Activated T-cell treated with anti-CD3 and anti-CD28 coated beads for 1 hour (primary cell): ENCODE measurements at places on chromosomes 2 and 18.

GRCh38 chr2:24855726-24856125, 62.5 kb downstream of the CENPO start:
- no peak for DNase-seq

DNA sequence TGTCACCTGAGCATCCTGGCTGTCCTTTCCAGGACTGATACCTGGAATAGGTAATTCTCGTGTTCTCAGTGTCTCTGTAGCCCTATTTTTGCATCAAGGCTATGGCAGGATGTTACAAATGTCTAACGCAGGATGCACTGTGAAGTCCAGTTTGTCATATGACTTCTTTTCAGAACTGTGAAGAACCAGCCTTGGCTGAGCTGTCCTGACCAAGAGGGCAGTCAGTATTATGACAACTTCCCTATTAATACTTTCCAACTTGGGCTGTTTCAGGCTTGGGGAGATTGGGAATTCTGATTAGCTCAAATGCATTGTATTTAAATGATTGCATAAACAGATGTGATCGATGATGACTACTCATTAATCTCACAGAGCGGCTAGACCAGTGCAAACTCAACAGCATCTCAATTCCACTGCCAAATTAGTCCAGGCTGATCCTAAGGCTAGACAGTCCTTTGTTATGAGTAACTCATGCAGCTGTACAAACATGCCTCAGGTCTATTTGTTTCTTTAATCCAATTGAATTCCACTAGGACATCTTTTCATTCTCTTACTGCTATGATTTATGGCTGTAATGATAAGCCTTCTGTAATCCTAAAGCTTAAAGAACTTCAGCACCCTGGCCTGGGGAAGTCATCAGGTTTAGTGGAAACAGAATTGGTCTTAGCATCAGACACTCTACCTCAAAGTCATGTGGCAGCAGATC, 331.6 kb downstream of the KCNS3 start:
- no peak for DNase-seq

DNA sequence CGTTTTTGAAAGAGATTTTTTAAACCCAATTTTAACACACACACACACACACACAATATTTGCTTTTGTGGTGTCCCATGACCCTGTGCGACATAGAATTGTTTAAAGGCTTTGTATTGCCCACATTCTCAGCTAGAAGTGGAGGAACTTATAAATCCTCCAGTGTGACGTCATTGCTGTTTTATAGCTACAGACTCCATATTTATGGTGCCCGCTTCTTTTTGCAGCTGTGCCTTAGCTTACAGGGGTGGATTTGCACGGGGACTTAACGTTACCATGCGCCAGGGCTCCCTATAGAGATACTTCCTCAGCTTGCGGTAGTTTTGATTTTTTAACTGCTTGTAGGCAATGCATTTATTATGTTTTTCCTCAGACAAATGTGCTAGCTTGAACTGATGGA, 101.9 kb upstream of the SMIM21 start:
- no peak for DNase-seq

DNA sequence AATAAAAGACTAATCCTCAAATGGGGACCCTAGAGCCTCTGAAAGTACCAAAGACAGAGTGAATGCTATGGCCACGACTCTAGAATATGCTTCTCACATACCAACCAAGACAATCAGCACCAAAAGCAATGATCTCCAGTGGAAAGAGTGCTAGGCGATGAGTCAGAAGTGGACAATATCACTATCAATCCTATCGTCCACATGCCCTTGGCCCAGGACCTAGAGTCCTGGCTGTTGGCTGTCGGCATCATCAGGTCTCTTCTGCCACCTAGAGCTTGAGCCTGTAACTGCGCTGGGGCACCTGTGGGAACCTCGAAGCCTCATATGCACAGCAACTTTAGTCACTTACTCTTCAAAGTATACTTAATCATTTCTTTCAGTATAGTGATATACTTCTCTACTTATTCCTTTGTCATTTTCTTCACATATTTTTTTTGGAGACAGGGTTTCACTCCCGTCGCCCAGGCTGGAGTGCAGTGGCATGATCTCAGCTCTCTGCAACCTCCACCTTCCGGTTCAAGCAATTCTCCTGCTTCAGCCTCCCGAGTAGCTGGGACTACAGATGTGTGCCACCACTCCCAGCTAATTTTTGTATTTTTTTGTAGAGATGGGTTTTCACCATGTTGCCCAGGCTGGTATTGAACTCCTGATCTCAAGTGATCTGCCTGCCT, 29.7 kb downstream of the NOL10 start:
- DNase-seq: peak; percentile 10

DNA sequence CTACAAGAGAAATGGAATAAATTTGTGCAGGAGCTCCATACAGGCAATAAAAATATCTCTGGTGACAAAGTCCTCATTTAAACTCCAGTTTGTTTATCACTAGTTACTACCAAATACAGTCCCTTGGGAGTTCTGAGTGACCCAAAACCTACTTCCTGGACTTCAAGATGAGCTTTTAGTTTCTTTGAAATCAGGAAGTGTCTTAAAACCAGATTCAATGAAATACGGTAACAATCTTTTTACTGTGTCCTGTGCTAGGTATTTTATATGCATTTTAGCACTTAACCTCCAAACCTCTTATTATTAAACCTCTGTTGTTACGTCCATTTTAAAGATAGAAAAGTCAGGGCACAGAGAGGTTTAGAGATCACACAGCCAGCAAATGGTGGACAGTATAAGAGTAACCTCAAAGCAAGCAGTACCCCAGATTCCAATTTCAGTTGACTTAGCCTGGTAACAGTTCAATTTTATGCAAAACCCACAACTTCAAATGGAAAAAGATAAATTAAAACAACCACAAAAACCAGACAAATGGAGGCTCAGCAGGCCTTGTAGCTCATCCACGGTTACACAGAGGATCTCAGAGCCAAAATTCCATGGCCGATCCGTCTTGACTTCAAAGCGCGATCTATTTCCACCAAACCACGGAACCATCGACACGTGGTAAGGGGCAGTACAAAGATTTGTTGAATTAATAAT, 1.3 kb upstream of the KCMF1 start:
- DNase-seq: no peak

DNA sequence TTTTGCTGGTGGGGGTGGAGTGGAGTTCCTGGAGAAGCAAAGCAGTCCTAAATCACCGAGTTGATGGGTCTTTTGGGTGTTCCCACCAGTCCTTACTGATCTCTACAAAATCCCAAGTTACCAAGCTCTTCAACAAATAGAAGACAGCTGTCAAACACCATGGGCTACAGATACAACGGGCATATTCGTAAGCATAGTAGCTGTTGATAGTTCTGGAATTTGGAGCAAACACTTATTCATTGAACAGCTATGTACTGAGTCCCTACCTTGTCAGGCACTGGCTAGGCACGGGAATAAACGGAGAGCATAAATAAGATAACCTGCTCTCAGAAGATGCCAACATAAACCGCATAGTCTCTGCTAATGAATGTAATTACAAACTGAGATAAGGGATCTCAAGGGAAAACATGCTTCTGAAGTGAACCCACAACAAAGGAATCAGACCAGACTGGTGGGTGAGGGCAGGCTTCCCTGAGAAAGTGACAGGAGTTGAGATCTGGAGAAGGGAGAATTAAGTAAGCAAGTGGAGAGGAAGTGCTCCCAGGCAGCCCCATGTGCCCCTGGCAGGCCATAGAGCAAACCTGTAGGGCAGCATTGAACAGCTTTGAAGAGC, 947 bp upstream of the ANKRD44 start:
- no peak for DNase-seq

GRCh38 chr2:179424571-179424970, 159.9 kb upstream of the SESTD1 start:
- DNase-seq: no peak

GRCh38 chr18:77015169-77015568, 117.4 kb downstream of the MBP start:
- no peak for DNase-seq

DNA sequence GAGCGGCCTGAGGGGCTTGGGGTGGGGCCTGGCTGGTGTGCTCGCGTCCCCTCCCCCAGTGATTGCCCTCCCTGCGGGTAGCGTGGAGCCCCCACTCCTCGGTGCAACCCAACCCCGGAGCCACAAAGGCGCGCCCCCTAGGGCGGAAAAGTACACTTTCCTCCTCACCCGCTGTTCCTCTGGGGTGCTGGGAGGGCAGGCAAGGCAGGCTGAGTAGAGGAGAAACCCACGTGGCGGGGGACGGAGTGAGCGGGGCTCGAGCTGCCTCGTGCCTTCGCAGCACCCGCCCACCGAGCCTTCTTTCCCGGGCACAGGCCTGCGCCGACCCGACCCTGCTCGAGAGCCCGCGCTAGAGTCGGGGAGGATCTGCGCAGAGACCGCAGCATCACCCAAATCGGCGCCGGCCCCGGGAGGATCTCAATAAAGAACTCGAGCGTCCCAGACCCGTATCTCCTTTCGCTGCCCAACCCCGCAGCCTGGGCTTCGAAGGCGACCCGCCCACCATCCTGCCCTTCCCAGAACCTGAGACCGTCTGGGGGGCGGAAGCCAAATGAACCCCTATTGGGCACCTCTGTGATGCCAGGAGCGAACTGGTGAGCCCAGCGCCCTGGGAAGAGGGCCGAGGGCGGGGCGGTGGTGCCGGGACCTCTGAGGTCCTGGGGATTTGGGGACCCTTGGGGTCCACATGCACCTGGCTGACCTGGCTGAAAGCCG, 1.5 kb downstream of the UCN start:
- DNase-seq: peak; percentile 14

DNA sequence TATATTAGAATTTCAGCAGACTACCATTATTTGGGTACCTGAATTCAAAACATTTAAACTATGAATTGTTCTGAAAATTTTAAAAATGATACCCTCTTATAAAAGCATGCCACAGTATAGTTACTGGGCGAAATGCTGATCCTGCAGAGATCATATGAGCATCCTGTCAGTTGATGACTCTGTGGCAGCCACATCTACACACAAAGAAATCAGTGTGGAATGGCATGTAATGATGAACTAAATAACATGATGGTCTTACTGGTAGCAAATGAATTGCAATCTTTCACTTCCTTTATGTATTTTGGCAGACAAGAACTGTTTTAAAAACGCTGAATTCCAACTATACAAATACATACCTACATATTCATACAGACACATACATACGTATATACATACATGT, 38.3 kb downstream of the MRPS9 start:
- DNase-seq: no peak

DNA sequence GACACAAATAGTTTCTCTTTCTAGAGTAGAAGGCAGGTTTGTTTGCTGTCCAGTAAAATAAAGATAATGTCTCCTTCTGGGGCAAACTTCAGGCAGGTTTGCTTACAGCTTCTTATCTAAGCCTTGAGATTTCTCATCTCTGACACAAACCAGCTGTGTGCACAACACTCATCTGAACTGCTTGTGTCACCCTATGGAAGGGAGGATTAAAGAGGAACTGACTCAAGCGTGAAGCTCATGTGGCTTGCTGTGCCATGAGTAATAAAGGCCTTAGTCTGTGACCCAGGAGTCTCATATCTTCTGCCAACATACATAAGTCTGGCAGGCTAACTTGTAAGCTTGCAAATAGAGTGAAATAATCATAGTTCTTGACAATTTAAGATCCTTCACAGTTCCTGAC, 24.2 kb upstream of the CPO start:
- DNase-seq: no peak

- DNase-seq: no peak
Measured at GRCh38 chr18:73614812-73615211, 532.8 kb downstream of the FBXO15 start.

GRCh38 chr2:191660575-191660974, 17.4 kb upstream of the NABP1 start:
- DNase-seq: no peak
